ENCODE measurements at places on chromosomes 16 and 17.

- no peak for DNase-seq
- H3K36me3 ChIP-seq: no peaks in the 10 kb centered on the region
- no peak overlapping the region for H3K4me3 ChIP-seq
- no peak overlapping the region for H3K27ac ChIP-seq
Measured at GRCh38 chr17:59505610-59506276, 59.7 kb upstream of the DHX40 start.

DNA sequence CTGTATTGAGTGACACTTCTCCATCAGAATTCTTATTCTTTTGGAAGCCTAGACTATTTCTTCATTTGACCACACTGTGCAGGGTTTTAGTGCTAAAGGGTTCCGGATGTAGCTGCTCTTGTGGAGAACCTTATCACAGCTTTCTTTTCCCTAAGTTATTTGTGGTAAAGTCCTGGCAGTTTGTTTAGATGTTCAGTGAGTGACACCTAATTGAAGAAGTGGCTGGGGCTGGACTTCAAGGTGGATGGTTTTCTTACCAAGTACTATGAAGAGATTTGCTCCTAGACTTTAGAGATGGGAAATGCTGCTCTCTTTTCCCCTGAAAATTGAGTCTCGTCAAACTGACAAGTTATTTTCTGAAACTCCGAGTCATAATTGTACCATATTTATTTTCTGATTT, 144.0 kb upstream of the TBX2 start:
- no peaks in the 10 kb centered on the region for H3K36me3 ChIP-seq
- H3K4me3 ChIP-seq: no peak overlapping the region
- H3K27me3 ChIP-seq: no peaks in the 10 kb centered on the region
- H3K27ac ChIP-seq: no peak overlapping the region
- H3K4me1 ChIP-seq: no peaks in the 10 kb centered on the region

DNA sequence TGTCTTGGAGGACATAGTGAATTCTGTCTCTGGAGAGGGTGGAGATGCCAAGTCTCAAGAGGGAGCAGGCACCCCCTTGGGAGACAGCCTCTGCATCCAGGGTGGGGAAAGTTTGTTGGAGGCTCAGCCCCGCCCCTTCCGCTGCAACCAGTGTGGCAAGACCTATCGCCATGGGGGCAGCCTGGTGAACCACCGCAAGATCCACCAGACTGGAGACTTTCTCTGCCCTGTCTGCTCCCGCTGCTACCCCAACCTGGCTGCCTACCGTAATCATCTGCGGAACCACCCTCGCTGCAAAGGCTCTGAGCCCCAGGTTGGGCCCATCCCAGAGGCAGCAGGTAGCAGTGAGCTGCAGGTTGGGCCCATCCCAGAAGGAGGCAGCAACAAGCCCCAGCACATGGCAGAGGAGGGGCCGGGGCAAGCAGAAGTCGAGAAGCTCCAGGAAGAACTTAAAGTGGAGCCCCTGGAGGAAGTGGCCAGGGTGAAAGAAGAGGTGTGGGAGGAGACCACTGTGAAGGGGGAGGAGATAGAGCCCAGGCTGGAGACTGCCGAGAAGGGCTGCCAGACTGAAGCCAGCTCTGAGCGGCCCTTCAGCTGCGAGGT, 5.2 kb downstream of the ZNF646 start:
- no peaks in the 10 kb centered on the region for H3K27me3 ChIP-seq
- H3K4me1 ChIP-seq: no peaks in the 10 kb centered on the region
- no peak overlapping the region for H3K27ac ChIP-seq
- no peak for DNase-seq

- H3K4me3 ChIP-seq: no peak overlapping the region
- no peak overlapping the region for H3K27ac ChIP-seq
- H3K27me3 ChIP-seq: no peaks in the 10 kb centered on the region
- no peak for DNase-seq
- no peaks in the 10 kb centered on the region for H3K36me3 ChIP-seq
Measured at GRCh38 chr16:54748611-54749190, 182.0 kb upstream of the IRX5 start.

- no peak for DNase-seq
- peaks cover 17% of the 10 kb centered on the region for H3K4me1 ChIP-seq
- no peak overlapping the region for H3K27ac ChIP-seq
- no peaks in the 10 kb centered on the region for H3K36me3 ChIP-seq
- H3K27me3 ChIP-seq: peaks cover 35% of the 10 kb centered on the region
Measured at GRCh38 chr17:38706505-38707216, 1.6 kb downstream of the MLLT6 start.

- no peaks in the 10 kb centered on the region for H3K36me3 ChIP-seq
- no peaks in the 10 kb centered on the region for H3K27me3 ChIP-seq
- no peak overlapping the region for H3K27ac ChIP-seq
- H3K4me1 ChIP-seq: no peaks in the 10 kb centered on the region
- DNase-seq: no peak
Measured at GRCh38 chr17:31394544-31394943, 3.1 kb downstream of the RAB11FIP4 start.

DNA sequence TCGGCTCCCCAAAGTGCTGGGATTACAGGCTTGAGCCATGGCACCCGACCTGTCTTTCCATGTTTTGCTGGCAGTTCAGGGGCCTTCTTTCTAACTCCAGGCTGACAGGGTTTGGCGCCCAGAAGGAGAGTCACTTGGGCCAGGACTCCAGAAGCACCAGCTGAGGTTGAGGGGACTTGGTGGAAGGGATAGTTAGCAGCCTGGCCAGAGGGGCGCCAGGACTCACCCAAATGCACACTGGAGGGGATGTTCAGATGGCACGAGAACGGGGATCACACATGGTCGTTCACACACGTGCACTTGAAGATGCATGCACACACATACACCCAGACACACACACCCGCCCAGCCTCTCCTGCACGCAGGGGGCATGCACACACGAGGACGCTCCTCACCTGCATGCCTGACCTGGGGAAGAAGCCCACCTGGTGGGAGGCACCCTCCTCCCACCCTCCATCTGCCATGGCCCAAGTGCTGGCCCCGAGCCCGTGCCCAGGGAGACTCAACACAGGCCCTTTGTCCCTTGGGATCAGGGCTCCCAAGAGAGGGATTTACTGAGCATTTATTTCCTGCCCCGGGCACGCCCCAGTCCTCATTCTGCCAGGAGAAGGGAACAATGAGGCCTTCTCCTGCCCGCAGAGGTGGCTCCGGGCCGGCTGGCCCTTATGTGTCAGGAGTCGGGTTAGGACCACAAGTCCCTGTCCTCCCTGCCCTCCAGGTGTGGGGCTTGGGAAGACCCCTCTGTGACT, 2.3 kb upstream of the PRSS21 start:
- no peak overlapping the region for H3K4me3 ChIP-seq
- no peaks in the 10 kb centered on the region for H3K36me3 ChIP-seq
- no peaks in the 10 kb centered on the region for H3K27me3 ChIP-seq
- DNase-seq: no peak
- H3K27ac ChIP-seq: no peak overlapping the region
- 0 out of 2 replicates have a peak, but pooled peaks cover 2% of the 10 kb centered on the region for H3K4me1 ChIP-seq

- H3K4me3 ChIP-seq: no peak overlapping the region
- H3K27me3 ChIP-seq: no peaks in the 10 kb centered on the region
- H3K4me1 ChIP-seq: peaks cover 6% of the 10 kb centered on the region
- no peaks in the 10 kb centered on the region for H3K36me3 ChIP-seq
- no peak for DNase-seq
Measured at GRCh38 chr17:44115585-44116415, 7.6 kb downstream of the HDAC5 start.

DNA sequence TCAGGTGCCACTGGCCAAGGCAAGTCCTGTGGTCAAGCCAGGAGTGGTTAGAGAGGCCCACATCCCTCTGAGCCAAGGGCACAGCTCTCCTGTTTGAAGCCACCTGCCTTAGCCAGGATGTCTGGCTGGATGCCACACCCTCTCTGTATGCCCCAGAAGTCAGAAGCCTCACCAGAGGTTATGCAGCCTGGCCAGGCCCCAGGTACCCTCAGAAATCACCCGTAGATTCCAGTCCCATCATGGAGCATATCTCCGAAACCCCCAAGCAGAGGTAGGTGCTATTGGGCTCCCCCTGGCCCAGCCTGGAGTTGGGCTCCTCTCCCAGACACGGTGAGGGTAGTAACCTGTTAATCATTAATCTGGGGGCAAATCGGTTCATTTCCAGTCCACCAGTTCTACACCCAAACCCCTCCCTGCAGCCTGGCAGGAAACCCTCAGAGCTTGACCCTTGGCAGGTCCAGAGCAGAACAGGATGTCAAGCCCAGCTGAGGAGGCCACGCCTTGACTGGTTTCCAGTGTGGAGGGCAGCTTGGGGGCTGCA, 60.6 kb upstream of the TMEM97 start:
- DNase-seq: no peak
- H3K27ac ChIP-seq: no peak overlapping the region
- H3K27me3 ChIP-seq: no peaks in the 10 kb centered on the region
- H3K4me3 ChIP-seq: no peak overlapping the region
- H3K4me1 ChIP-seq: no peaks in the 10 kb centered on the region
- H3K36me3 ChIP-seq: no peaks in the 10 kb centered on the region

DNA sequence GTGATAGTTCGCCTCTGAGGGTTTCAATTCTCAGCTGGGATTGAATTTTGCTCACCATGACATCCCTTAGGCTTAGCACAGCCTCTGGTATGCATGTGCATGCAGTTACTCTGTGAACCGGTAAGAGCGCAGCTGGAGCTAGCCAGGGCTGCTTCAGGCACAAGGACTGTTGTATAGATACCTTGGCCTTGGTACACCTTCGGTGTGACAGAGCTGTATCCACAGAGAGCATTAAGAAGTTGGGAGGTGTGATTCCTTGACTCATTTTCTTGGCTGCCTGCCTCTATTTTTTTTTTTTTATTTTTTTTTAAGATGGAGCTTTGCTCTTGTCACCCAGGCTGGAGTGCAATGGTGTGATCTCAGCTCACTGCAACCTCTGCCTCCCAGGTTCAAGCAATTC, 2.2 kb upstream of the NUTF2 start:
- no peak overlapping the region for H3K27ac ChIP-seq
- no peaks in the 10 kb centered on the region for H3K27me3 ChIP-seq
- DNase-seq: no peak
- no peaks in the 10 kb centered on the region for H3K36me3 ChIP-seq
- H3K4me3 ChIP-seq: no peak overlapping the region

- H3K4me1 ChIP-seq: peaks cover 7% of the 10 kb centered on the region
- H3K27ac ChIP-seq: no peak overlapping the region
- no peak for DNase-seq
- no peaks in the 10 kb centered on the region for H3K36me3 ChIP-seq
- H3K4me3 ChIP-seq: no peak overlapping the region
- H3K27me3 ChIP-seq: no peaks in the 10 kb centered on the region
Measured at GRCh38 chr17:29155227-29155965, 24.8 kb downstream of the MYO18A start.

GRCh38 chr16:67419931-67420330, 3.7 kb upstream of the ZDHHC1 start:
- no peak overlapping the region for H3K27ac ChIP-seq
- no peak for DNase-seq
- H3K4me1 ChIP-seq: peaks cover 4% of the 10 kb centered on the region
- no peak overlapping the region for H3K4me3 ChIP-seq

DNA sequence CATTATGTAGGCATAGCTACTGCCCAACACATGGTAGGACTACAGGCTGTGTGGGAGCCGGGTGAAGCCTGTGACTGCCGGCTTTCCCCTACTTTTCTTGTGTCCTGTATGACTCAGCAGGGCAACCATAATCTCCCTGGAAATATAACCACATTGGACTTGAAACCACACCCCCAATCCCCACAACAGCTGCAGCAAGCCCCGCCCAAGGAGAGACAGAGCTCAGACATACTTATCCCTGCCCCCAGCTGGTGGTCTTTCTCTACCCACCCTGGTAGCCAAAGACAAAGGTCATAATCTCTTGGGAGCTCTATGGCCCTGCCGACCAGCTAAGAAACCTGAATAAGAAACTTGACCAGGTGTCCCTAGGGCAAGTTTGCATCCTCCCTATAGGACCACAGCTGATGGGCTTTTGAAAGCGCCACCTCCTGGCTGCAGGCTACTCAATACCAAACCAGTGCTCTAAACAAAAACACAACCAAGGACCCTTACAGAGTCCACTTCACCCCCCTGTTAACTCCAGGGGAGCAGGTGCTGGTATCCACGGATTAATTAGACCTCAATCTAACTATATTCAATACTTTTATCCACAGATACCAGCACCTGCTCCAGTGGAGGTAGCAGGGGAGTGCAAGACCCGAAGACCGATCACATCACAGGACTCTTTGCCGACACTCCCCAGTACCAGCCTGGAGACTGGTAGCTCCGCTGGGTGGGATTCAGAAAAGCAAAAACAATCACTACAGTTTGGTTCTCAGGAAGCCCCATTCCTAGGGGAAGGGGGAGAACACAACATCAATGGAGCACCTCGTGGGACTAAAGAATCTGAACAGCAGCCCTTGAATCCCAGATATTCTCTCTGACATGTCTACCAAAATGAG, 91.2 kb downstream of the IRX5 start:
- H3K36me3 ChIP-seq: no peaks in the 10 kb centered on the region
- H3K4me3 ChIP-seq: no peak overlapping the region
- no peaks in the 10 kb centered on the region for H3K4me1 ChIP-seq
- no peak for DNase-seq
- H3K27me3 ChIP-seq: no peaks in the 10 kb centered on the region

- no peaks in the 10 kb centered on the region for H3K4me1 ChIP-seq
- H3K27me3 ChIP-seq: no peaks in the 10 kb centered on the region
- no peak for DNase-seq
- H3K4me3 ChIP-seq: no peak overlapping the region
- no peak overlapping the region for H3K27ac ChIP-seq
Measured at GRCh38 chr17:77585142-77585860, 373.2 kb upstream of the TNRC6C start.

- H3K27me3 ChIP-seq: no peaks in the 10 kb centered on the region
- H3K27ac ChIP-seq: no peak overlapping the region
- no peaks in the 10 kb centered on the region for H3K4me1 ChIP-seq
- H3K36me3 ChIP-seq: no peaks in the 10 kb centered on the region
- H3K4me3 ChIP-seq: no peak overlapping the region
Measured at GRCh38 chr16:77761204-77761603, 27.2 kb upstream of the VAT1L start.

- DNase-seq: no peak
- H3K4me3 ChIP-seq: no peak overlapping the region
- no peak overlapping the region for H3K27ac ChIP-seq
- no peaks in the 10 kb centered on the region for H3K27me3 ChIP-seq
- peaks cover 5% of the 10 kb centered on the region for H3K4me1 ChIP-seq
Measured at GRCh38 chr17:45046537-45047125, 4.8 kb downstream of the DCAKD start.

DNA sequence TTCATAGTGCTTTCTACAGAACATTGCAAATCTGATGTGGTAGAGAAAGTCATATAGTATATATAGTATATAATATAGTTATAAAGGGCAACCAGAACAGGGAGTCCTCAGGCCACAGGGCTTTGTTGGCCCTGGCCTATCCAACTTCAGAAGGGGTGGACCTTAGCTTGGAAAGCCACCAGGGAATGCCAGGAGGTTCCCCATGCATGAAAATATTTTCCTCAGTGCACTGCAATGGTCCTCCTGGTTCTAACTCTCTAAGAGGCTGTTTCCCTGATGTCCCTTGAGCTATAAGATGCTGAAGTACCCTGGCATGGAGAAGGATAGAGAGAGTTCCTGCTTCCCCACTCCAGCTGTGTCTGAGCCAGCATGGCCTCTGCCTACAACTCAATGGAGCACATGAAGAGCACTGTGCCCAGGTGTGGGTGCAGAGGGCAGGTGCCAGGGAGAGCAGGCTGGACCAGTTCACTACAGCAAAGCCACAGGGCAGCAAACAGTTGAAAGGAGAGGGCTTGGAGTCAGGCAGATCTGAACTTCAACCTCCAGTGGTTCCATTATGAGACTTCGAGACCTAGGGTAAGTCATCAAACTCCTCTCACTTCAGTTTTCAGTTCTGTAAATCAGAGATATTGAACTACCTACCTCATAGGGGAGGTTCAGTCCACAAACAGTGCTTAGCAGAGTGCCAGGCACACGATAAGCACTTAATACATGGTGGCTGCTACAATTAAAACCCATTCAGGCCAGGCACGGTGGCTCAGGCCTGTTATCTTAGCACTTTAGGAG, 183.1 kb downstream of the SALL1 start:
- H3K27ac ChIP-seq: no peak overlapping the region
- H3K36me3 ChIP-seq: no peaks in the 10 kb centered on the region
- DNase-seq: no peak
- H3K4me1 ChIP-seq: no peaks in the 10 kb centered on the region
- no peak overlapping the region for H3K4me3 ChIP-seq
- no peaks in the 10 kb centered on the region for H3K27me3 ChIP-seq
